Stomach (tissue), 19 donors: ENCODE measurements at places on chromosomes 16 and 17.

DNA sequence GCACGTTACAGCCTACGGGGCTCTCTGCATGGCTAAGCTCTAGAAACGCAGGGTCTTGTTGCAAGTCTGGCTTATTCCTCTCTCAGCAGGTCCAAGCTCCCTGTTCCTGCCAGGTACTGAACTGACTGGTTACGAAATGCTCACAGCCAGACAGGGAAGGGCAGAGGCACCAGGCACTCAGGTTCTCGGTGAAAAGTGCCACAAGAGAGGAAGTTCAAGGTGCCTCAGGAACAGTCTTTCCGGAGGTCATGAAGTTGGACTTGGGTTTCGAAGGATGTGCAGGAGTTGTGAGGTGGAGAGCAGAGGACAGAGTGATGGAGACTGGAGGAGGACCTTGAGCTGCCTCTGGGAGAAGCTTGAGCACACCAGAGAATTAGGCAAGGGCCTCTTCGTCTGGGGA is 124.7 kb upstream of the GSE1 start:
- no peak for DNase-seq
- no peaks in the 10 kb centered on the region for H3K27me3 ChIP-seq
- no peak overlapping the region for H3K4me3 ChIP-seq
- H3K4me1 ChIP-seq, result peaks cover 48% of the 10 kb centered on the region
- H3K27ac ChIP-seq, result no peak overlapping the region
- H3K36me3 ChIP-seq, result no peaks in the 10 kb centered on the region

- peaks cover 12% of the 10 kb centered on the region for H3K4me1 ChIP-seq
- no peaks in the 10 kb centered on the region for H3K27me3 ChIP-seq
- H3K27ac ChIP-seq, result peak overlapping the region; percentile 92
- peaks cover 5% of the 10 kb centered on the region for H3K36me3 ChIP-seq
Observed at GRCh38 chr17:3845291-3845620, 790 bp downstream of the NCBP3 start.

DNA sequence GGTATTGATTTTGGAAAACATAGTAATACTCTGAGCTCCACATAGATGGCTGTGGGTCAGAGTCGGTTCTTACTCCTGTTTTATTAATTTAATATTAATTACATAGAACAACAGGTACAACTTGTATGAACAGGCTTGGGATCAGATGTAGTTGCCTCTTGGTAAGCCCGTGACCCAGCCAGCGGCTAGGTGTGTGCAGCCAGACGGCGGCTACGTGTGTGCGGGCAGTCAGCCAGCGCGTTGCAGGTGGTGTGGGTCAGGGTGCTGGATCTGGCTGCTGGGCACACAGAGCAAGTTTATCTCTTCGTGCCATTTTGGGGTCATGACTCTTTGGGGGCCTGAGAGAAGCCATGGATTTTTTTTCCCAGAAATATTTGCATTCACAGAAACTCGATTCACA is 30.3 kb downstream of the DBNDD1 start:
- no peak for DNase-seq
- no peaks in the 10 kb centered on the region for H3K4me1 ChIP-seq
- no peak overlapping the region for H3K27ac ChIP-seq
- H3K36me3 ChIP-seq, result peaks cover 95% of the 10 kb centered on the region
- H3K4me3 ChIP-seq, result no peak overlapping the region

- DNase-seq, result no peak
- no peak overlapping the region for H3K27ac ChIP-seq
- H3K4me3 ChIP-seq, result no peak overlapping the region
- H3K36me3 ChIP-seq, result peaks cover 88% of the 10 kb centered on the region
Observed at GRCh38 chr17:66740226-66740625, 94.7 kb upstream of the CACNG5 start.

GRCh38 chr16:72362973-72363372 is 191.0 kb upstream of the PMFBP1 start:
- H3K27ac ChIP-seq, result no peak overlapping the region
- no peaks in the 10 kb centered on the region for H3K27me3 ChIP-seq
- no peaks in the 10 kb centered on the region for H3K36me3 ChIP-seq
- no peaks in the 10 kb centered on the region for H3K4me1 ChIP-seq
- DNase-seq, result no peak
